ENCODE measurements at places on chromosomes 3 and 15.

- DNase-seq = peak; percentile 24
Observed at GRCh38 chr3:16061491-16061890, 113.0 kb upstream of the GALNT15 start.

- DNase-seq = no peak
Observed at GRCh38 chr3:87674397-87675161, 384.2 kb downstream of the CGGBP1 start.

DNA sequence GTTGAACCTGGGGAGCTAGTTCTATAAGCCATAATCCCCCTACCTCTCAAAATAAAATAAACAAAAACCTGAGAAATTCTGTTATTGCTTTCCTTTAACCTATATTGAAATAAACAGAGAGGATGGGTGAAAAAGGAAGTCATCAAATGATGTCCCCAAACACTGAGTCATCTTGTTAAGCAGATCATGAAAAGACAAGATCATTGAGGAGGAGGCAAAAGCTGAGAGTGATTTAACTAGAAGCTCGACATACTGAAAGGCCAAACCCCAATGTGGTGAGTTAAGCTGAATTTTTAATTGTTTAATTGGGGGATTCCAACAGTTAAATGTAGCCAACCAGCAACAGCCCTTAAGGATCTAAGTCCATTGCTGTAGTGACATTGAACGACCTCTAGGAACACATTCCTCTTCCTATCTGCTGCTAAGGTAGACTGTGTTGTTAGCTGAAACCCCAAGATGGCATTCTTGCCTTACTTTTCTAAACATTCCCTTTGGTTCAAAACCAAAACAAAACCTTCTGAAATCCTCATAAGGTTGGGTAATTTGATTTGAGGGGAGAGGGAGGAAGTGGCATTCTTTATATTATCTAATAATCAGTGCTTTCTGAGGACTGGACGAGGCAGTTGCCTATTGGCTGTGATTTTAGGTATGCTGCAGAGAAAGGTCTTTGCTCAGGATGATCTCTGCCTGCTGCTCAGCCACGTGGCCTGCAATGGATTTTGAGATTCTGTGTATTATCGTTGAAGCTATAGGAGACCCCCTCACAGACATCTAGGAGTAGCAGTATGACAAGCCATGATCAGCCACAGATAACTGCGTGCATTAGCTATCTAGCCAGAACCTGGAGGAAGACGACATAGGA is 62.7 kb upstream of the BNIP2 start:
- peak; percentile 19 for DNase-seq

DNA sequence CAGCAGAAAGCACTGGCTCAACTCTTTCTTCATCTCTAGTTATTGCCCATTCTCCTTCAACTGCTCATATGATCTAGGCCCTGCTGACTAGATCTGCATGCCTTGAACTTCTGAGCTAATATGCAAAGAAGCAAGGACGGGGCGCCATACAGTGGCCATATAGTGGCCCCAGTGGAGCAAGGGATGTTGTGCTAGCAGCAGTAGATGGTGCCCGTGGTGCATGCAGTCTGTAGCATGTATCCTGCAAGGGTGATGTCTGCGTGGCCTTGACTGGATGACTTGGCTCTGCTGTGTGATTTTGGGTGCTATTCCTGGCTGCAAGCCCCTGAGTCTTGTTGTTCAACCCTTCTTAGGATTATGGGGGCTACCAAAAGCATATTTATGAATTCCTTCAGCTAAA is 12.2 kb upstream of the NMD3 start:
- DNase-seq = no peak

DNA sequence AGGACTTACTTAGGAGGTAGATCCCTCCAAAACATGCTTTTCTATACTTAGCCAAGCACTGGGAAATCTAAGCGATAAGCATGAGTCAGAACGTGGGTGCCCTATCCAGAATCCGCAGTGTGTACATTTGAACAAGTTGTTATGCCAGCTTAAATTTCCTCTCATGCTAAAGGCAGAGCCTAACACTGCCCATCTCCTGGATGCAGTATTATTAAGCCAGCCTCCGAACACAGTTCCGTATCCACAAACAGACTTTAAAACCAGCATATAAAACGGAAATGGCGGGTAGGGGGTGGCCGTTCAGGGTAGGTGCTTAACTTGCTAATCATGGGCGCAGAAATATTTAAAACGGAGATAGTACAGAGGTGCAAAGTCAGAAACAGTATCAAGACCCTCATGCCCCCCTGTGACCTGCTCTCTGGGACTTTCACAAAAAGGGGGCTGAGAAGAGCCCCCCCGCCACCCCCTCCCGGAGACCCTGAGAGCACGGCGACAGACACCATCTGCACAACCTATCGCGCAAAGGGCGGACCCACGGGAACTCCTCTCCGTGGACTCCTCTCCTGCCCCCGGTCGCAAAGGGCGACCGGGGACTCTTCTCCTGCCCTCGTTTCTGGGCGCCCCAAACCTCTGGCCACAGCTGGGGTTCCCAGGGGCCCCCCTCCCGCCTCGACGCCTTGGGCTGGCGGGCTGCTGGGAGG is 889 bp upstream of the LRRIQ4 start:
- DNase-seq = peak; percentile 68

DNA sequence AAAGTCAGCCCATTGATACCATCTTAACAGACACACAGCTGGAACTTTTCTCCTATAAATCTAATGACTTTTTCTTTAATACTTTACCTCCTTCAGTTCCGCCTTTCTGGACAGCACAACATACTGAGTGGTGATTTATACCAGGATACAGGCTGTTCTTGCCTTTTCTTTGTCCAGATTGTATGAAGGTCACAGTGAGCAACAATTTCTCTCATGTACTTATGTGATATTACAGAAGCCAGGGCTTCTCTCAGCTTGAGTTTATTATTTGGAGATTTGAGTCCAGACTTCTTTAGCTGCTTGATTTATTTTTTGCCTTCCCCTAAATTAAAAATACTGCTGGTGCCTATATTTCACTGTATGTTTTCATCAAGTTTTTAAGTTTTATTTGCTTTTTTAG is 976.0 kb downstream of the ROBO2 start:
- DNase-seq = no peak

- peak; percentile 45 for DNase-seq
Observed at GRCh38 chr3:24088782-24089181, 143.7 kb downstream of the NR1D2 start.

GRCh38 chr3:128263946-128264345 is 110.7 kb downstream of the EEFSEC start:
- DNase-seq = no peak

- DNase-seq = peak; percentile 77
Observed at GRCh38 chr3:29683018-29683993, 402.4 kb downstream of the RBMS3 start.

DNA sequence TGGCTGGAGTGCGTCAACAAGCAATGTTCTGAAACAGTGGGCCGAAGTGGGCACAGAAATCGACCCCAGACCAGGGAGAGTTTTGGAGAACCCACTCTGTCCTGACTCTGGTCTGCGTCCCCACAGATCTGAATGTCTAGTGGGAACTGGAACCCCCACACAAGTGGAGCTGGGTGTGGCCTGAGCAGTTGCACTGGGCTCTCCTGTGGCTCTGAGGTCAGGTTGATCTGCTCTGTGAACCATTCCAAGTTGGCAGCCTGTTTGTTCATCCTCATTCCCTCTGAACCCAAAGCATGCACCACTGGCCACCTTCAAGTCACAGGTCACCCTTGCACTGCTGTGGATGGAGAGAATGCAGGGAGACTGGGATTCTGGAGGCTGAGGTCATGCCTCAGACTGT is 60.5 kb downstream of the STARD5 start:
- DNase-seq = no peak

- DNase-seq = peak; percentile 52
Observed at GRCh38 chr15:71109130-71109529, 6.1 kb upstream of the THSD4 start.

DNA sequence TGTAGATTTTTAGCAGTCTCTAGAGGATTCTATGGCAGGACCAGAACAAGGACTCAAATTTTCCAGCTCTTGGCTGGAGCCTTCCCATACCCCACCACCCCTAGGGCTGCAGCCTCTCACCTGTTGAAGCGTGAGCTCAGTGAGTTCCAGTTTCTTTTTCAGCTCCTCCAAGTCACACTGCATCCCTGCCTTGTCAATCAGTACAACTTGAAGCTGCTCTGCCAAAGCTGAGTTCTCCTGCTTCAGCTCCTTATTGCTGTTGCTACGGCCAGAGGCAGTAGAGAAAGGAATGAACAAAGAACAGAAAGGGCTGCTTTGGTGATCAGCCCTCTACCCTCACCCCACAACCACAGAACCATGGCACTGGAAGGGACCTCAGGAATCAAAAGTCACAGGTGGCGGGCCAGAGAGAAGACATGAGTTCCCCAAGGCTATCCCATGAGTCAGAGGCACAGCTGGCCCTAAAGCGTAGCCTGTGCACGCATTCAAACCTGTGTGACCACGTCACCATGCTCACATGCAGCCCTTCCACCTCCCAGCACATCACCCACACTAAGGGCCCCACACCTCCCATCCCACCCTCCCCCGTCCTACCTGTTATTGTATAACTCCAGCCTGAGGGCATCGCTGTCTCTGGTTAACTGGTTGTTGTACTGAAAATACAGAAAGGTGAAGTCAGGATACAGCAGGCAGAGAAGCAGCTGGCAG is 83.3 kb upstream of the C2CD4B start:
- peak; percentile 28 for DNase-seq

- DNase-seq = no peak
Observed at GRCh38 chr3:123779655-123780231, 104.4 kb downstream of the MYLK start.

DNA sequence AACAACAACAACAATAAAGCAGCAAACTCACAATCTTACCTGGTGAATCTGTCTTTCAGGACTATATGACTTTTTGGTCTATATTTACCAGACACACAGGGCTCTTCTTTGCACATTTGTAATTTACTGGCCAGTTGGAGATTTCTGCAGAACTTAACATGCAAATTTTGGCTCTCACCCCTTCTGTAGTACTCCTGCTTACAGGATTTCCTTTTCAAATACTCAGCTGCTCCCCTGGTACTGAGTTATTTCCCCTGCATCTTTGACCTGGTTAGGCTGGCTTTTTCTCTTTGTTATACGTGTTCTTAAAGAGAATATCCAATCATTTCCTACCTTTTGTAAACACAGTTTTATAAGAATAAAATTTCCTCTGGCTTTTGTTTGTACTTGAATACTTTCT is 228.0 kb downstream of the MBNL1 start:
- no peak for DNase-seq

- DNase-seq = peak; percentile 65
Observed at GRCh38 chr15:43872416-43873020, 45.7 kb downstream of the WDR76 start.

- DNase-seq = no peak
Observed at GRCh38 chr3:37447732-37448131, 273.4 kb upstream of the LRRFIP2 start.

DNA sequence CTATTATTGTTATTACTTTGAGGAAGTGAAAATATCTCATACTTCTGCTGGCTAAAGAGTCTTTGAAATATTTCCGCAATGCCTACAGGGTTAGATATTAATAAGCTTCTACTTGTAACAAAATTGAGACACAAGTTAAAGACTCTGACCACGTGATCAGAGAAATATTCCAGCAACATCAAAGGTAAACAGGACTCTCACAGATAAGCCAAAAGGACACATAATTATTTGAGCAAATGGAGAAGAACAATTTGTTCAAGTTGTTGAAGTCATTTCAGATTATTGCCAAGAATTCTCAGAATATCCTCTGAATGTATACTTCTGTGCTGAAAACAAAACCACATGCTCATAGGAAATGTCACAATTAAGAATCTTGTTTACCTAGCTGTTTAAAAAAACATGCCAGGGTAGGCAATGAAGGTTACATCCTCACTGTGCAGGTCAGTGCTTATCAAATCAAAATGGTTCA is 225.8 kb upstream of the ALCAM start:
- DNase-seq = no peak

- no peak for DNase-seq
Observed at GRCh38 chr15:52645916-52646315, 33.3 kb downstream of the ATOSA start.

- peak; percentile 72 for DNase-seq
Observed at GRCh38 chr3:171829841-171830517, 13.2 kb upstream of the TMEM212 start.

- no peak for DNase-seq
Observed at GRCh38 chr3:48012659-48013058, 3.6 kb downstream of the MAP4 start.

DNA sequence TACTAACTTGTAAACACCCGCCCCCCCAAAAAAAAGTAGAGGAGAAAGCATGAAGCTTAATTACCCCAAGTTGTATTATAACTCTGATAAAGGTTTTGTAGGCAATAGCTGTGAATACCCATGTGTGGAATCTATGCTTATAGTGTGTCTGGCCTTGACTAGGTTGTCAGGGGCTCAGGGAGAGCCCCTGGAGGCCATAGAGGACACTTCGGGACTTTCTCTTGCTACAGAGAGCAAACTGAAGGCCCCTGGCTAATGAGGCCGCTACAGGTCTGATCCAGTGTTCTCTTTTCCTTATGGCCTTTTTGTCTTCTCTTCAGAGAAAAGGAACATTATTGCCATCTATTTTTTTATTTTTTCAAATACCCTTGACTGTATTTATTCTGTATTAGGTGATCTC is 19.1 kb upstream of the SCAANT1 start:
- no peak for DNase-seq

DNA sequence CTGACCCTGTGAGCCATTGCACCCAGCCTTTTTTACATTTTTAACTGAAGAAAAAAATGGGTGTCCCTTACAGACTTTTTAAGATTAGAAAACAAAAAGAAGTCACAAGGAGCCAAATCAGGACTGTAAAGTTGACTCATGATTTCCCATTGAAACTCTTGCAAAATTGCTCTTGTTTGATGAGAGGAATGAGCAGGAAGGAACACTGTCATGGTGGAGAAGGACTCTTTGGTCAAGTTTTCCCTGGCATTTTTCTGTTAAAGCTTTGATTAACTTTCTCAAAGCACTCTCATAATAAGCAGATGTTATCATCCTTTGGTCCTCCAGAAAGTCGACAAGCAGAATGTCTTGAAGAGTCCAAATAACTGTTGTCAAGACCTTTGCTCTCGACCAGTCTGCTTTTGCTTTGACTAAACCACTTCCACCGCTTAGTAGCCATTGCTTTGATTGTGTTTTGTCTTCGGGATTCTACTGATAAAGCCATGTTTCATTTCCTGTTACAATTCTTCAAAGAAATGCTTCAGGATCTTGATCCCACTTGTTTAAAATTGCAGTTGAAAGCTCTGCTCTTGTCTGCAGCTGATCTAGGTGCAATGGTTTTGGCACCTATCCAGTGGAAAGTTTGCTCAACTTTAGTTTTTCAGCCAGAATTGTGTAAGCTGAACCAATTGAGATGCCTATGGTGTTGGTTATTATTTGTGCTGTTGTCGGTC is 369.4 kb downstream of the MAGI1 start:
- DNase-seq = no peak

DNA sequence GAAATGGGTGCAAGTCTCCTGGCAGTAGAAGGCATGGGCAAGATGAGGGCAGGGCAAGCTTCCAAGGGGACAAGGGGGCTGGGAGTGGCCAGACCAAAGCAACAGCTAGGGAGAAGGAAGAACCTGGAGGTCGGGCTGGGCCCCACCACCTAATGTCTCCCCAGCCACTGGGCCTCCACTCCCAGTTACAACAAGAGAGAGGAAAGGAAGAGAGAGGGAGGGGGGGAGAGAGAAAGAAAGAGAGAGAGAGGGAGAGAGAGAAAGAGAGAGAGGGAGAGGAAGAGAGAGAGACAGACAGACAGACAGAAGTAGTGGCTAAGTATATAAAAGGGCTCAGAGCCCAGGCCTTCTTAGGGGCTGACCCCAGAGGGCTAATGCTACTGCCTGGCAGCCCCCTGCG is 6.9 kb downstream of the DUSP7 start:
- DNase-seq = no peak

Measured in LHCN-M2 (cell line).